ENCODE measurements at places on chromosomes 7 and 10.

DNA sequence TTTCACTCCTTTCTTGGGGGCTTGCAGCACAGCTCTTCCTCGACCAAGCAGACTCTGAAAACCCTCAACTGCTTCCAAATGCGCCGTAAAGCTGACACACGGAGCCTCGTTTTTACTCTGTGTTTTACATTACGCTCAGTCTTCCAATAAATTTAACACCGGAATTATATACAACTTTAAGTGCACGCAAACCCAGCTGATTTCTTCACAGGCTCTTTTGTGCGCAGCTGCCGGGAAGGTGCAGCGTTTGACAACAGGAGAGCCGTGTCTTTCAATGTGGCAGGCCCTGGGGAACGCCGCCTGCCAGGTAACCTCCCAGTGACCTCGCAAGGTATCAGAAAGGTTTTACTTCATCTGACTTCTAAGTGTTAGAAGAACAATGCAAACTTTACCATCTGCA lies 35.0 kb downstream of the GFRA1 start:
- no peak for DNase-seq

GRCh38 chr10:50222199-50222598 lies 29.1 kb downstream of the ASAH2 start:
- DNase-seq: no peak

DNA sequence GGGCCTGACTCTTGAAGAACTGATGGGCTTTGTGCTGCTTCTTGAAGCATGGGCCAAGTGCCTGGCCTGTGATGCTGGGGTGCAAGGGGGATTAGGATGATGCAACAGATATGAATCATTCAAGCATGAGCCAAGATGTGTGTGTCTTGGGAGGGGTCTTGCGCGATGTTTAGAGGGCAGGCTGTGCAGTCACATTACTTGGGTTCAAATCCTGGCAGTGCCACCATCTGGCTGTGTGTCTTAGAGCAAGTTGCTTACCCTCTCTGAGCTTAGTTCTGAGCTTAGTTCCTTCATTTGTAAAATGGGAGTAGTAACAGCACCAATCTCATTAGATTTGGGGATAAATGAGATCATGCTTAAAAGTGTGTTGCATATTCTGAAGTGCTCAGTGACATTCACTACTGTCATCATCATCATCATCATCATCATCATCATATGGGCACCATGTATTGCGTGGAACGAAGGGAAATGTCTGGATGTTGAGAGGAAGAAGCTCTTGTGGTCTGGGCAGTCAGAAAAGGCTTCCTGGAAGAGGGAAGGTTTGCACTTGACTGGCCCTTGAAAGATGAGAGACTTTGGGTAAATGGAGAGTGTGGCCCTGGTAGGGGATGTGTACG lies 9.3 kb downstream of the UNC5B start:
- DNase-seq: no peak

DNA sequence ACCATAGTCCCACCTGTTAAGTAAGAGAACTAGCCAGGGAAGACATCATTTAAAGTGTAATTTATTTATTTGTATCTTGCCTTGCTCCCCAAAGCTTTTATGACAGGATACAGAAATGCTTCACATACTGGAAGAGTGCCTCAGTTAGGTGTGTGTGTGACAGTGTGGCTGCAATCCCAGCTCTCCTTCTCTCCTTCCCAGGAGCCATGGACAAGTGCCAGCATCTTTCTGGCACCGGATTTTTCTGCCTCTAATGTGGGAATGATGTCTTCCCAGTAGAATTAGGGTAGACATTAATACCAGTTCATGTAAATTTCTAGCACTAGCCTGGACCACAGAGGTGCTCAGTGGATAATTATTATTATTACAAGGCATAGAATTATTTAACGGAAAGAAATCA lies 30.3 kb upstream of the ATXN7L1 start:
- no peak for DNase-seq

GRCh38 chr7:3082831-3083230 lies 39.2 kb upstream of the CARD11 start:
- DNase-seq: no peak

GRCh38 chr10:124338276-124338925 lies 80.3 kb downstream of the OAT start:
- DNase-seq: no peak

DNA sequence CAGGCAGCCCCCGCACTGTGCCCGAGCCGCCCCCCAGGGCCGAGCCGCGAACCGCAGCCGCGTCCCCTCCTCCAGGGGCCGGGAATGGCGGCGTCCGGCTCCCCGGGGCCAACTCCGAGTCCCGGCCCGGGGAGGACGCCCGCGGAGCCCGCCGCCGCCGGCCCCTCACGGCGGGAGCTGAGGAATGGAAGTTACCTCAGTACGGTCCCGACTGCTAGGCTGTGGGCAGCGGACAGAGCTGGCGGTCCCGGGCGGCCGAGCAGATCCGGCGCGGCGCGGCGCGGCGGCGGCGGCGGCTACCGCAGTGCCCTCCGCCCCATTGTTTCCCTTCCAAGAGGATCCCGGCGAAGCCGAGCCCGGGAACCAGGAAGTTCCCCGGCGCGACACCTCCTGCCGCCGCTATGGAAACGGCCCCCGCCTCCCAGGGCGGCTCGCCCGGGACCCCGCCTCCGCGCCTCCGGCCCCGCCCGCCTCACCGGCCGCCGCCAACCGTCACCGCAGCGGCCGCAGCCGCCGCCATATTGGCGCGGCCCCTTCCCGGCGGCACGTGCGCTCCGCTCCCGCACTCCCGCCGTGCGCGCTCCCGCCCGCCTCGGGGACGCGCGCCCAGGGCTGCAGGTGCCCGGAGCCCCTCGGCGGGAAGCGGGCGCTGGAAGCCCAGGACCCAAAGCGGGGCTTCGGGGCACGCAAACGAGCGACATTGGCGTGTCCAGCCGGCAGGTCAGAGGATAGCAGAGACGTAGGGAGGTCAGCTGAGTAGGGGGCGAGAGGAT lies at the start of gene USP6NL:
Gene USP6NL (minus strand): TSS at position 403 of the 773 bp plus-strand sequence. CDS start 14,016 bp downstream, outside the sequence.
- no peak for DNase-seq

- no peak for DNase-seq
These were observed 107.3 kb downstream of the GALNT11 start for GRCh38 chr7:152132812-152133211.

DNA sequence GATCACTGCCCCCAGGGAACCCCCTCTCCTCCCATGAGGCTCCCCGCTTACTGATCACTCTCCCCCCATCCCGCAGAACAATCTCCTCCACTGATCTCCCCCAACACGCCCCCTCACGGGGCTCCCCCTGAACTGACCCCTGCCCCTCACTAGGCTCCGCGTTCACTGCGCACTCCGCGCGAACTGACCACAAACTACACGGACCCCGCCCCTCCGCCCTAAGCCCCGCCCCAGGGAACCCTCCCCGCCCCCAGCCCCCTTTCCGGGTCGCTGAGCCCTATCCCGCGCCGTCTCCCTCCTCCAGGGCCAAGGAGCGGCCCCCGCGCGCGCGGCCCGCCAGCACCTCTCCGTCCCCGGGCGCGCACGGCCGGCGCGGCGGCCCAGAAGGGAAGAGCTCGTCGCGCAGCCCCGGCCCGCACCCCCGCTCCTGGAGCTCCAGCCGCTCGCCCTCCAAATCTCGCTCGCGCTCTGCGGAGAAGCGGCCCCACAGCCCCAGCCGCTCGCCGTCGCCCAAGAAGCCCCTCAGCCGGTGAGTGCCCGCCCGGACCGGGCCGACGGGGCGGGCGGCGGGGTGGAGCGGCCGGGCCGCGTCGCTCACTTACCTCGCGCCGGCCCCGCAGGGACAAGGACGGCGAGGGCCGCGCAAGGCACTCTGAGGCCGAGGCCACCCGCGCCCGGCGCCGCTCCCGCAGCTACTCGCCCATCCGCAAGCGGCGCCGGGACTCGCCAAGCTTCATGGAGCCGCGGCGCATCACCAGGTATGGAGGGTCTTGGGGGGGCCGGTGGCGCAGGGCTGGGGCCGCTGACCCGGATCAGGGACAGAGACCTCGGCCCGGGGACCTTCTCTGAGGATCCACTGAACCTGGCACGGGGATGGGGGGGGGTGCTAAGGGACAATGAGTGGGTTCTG lies 19.9 kb upstream of the HSPB1 start:
- no peak for DNase-seq

DNA sequence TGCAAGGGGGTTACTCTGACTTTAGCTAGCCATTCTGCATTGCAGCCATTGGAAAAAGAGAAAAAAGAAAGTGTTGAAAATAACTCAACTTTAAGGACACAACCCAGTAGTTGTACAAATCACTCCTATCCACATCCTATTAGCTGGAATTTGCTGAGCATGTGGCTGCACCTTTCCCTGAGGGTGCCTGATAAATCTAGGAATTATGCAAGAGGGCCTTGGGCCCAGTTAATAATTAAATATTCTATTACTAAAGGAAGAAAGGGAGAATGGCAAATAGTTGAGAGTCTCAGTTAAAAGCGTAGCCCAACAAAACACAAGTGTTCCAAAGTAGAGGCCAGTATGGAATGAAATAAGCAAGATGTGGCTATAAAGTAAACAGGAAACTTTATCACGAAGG lies 200.9 kb upstream of the CNTNAP2 start:
- no peak for DNase-seq

- DNase-seq: no peak
These were observed 1281.2 kb upstream of the SORCS1 start for GRCh38 chr10:108445746-108446145.

DNA sequence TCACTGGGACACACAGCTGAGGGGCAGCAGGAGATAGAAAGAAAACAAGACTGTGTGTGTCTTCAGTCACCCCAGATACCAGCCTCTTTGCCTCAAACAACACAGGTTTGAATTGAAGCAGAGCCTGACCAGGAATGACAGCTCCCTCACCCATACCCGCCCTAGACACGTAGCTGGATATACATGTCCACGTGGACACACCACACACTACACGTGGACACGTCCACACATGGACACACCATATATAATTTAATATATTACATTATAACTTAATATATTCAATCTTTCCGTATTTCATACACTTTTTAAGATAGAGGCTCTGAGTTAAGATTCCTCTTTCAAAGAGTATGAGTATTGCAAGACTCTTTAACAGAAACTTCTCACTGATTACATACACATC lies 11.3 kb downstream of the GDF2 start:
- no peak for DNase-seq

DNA sequence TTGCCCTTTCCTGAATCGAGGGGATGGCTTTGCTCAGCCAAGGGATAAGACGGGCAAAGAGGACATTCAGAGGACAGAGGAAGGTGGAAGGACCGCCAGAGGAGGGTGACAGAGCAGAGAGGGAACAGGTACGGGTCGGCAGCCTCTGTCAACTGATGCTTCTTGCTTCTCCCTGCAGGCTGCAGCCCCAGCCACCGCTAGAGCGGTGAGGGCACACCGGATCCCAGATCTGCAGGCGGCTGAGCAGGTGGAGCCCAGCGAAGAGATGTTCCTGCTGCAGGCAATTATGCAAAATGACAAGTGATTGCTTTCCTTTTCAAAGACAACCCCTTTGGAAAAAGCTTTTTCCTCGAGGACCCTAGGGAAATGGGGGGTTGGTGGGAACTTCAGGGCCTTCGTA lies 181.9 kb upstream of the ANKRD30A start:
- no peak for DNase-seq

- no peak for DNase-seq
These were observed 150.4 kb downstream of the PPP1R3A start for GRCh38 chr7:113768387-113768786.

DNA sequence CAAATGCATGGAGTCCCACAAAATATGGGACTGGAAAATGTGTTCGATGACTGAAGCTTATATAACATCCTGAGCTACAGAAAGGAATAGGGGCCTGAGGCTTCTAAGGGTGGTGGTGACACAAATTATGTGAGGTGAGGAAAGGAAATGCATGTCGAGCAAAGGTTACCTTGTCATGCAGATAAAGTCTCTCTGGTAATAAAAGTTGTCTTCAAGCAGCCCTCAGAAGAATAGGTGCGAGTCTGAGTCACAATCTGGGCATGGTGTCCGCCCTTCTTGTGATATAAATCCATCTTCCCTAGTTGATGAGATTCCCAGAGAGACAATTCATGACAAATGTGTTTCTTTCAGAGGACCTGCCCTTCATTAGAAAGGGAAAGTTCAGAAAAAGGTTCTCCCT lies 985.2 kb upstream of the C7orf33 start:
- DNase-seq: no peak

DNA sequence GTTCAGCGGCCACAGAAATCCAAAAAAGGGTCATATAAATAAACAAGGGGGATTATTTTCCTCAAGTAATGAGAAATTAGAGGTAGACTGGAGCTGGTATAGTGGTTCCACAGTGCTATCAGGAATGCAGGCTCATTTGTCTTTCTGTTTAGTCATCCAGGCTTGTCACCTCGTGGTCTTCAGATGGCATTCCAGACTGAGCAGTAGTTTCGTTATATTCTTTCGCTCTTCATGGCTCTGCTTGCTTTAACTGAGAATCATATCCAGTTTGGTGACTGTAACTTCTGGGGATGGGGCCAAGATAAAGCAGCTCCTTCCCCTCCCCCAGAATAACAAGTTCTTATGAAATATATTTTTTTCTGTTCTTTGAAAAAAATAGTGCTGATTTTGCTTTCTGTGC lies 9.5 kb downstream of the ANKIB1 start:
- no peak for DNase-seq

GRCh38 chr7:68454931-68455330 lies 1143.3 kb upstream of the AUTS2 start:
- no peak for DNase-seq

- no peak for DNase-seq
These were observed 185.3 kb downstream of the RPS24 start for GRCh38 chr10:78218798-78219490.

- DNase-seq: no peak
These were observed 304.2 kb downstream of the RNLS start for GRCh38 chr10:88278912-88279311.

- no peak for DNase-seq
These were observed 216.5 kb upstream of the MKLN1 start for GRCh38 chr7:131111081-131111576.

- no peak for DNase-seq
These were observed 134.7 kb upstream of the AKR1E2 start for GRCh38 chr10:4691301-4691700.

- peak; percentile 55 for DNase-seq
These were observed 24.2 kb upstream of the RASSF4 start for GRCh38 chr10:44935201-44935965.

GRCh38 chr10:129161150-129161549 lies 305.9 kb upstream of the MGMT start:
- no peak for DNase-seq

GRCh38 chr10:124875596-124875995 lies 66.3 kb upstream of the ZRANB1 start:
- DNase-seq: no peak

DNA sequence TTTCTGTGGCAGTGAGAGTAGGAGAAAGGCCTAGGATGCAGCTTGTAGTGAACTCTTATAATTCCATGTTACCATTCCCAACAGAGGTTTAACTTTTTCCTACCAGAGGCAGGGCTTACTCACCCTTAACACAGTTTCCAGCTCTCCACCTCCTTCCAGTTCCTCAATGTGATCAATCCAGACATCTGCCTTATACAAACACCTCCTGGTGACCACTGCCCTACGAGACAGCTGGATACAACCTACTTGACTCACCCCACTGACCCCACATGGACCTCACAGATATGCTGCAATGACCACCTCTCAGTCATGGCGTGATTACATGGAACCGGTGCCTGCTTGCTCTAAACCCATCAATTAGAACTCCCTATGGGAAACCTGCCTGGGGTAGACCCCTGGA lies 326.5 kb downstream of the TNS3 start:
- DNase-seq: no peak

GRCh38 chr7:39808796-39809481 lies 141.1 kb upstream of the CDK13 start:
- DNase-seq: no peak

Measured in amygdala (tissue), 56 donors.